HT1080 (cell line): ENCODE measurements at places on chromosomes 1 and 21. TPM values are rescaled to one million over a fixed set of nuclear protein-coding genes. Genes with fewer than 3 reads are reported as not detected.

- no peak for DNase-seq
Measured at GRCh38 chr1:114075546-114076242, 78.0 kb downstream of the SYT6 start.

The CCDC185 gene
- total RNA-seq: not detected in 2 replicates

GRCh38 chr1:212109728-212110127, 74.2 kb downstream of the DTL start:
- DNase-seq: no peak

The CLCNKB gene
- total RNA-seq: not detected in 2 replicates

- DNase-seq: no peak
Measured at GRCh38 chr1:34057347-34058130, 107.5 kb downstream of the CSMD2 start.

DNA sequence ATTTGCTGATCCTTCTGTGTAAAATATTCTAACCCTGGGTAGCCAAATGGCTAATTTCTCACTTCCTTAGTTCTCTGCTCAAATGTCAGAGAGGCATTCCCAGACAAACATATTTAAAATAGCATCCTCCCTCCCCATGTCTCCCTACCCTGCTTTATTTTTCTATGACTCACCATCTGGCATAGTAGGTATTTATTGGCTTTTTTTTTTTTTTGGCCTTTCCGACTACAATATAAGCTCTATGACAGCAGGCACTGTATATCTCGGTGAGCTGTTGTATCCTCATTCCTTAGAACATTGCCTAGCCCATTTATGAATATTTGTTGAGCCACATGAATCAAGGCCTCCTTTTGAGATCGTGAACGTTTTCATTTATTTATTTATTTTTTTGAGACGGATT, 1.5 kb upstream of the NEK7 start:
- peak; percentile 69 for DNase-seq

GRCh38 chr1:59170659-59171058, 126.2 kb upstream of the FGGY start:
- DNase-seq: no peak

DNA sequence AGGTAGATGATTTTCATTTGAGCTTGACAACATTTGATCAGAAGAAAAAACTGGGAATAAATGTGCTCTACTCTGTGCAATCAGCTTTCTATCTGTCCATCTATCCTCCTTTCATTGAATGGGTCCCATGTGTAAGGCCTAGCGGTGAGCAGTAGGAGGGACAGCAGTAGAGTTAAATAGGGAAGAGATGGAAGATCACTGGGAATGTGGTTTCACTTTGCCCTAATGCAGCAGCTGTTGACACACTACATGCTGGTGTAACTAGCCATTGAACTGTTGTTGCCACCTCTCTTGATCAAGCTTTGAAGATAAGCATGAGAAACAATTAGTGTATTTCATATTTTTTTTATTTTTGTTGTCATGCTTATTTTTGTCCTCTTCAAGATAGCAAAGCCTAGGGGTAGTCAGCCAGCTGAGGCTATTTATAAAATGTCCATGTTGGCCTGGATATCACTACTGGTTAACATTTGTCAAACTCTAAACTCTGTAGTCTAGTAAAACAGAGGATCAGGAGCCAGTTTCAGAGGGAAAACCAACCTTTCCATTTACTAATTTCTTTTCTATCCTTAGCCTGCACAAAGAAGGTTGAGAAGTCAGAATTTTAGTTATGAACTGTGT, 41.9 kb downstream of the CACNA1E start:
- no peak for DNase-seq

The EFNA1 gene
- total RNA-seq: 1.4 and 3.6 TPM in 2 replicates

DNA sequence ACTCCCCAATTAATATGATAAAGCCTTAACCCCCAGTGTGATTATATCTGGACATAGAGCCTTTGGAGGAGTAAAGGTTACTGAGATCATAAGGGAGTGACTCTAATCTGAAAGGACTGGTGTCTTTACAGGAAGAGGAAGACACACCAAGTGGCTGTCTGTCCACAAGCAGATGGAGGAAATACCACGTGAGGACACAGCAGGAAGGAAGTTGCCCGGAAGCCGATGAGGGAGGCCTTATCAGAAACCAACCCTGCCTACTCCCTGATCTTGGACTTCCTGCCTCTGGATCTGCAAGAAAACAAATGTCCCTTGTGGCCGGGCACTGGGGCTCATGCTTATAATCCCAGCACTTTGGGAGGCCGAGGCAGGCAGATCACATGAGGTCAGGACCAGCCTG, 110.3 kb upstream of the CHRM3 start:
- no peak for DNase-seq

- peak; percentile 43 for DNase-seq
Measured at GRCh38 chr1:94265011-94265422, 27.6 kb upstream of the ARHGAP29 start.

The GLIS1 gene
- total RNA-seq: 0.20 and 0.71 TPM in 2 replicates

DNA sequence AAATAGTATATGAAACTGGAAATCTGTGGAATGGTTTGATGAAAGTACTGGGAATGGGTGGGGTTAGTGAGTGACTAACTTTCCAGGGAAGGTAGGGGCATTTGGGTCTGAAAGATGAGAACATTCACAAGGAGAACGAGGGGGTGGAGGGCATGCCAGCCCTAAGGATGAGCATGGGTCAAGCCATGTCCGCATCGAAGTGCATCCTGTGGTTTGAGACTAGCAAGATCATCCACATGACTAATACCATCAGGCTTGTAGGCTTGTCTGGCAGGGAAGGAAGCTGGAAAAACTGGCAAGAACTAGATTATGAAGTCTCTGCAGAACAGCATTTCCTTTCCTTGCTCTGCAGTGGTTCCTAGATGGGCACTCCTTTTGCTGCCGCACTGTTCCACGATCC, 70.4 kb upstream of the UBE2U start:
- peak; percentile 98 for DNase-seq

The POU3F1 gene
- not detected in 2 replicates for total RNA-seq

- peak; percentile 59 for DNase-seq
Measured at GRCh38 chr1:150165622-150166612, 16.2 kb downstream of the PLEKHO1 start.

GRCh38 chr1:217105437-217105836, 382.2 kb upstream of the ESRRG start:
- no peak for DNase-seq

- DNase-seq: no peak
Measured at GRCh38 chr1:24102961-24103360, 9.0 kb downstream of the MYOM3 start.

The MARCKSL1 gene
- 89.4 and 127 TPM in 2 replicates for total RNA-seq

DNA sequence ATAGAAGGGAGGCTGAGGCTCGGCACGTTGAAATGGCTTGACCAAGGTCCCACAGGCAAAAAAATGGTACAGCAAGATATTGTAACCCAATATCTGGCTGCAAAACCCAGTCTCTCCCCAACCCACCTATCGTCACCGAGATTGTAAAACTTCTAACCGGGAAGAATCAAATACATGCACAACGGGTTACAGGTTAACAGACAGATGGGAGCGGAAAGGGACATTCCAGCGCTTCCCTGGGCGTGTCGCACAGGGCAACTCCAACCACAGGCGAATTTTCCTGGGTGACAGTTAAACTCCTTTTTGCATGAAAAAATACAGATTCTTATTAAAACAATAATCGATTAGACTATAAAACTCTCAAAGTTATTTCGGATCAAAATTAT, 31.8 kb upstream of the JUN start:
- no peak for DNase-seq

GRCh38 chr1:151963288-151963687, 30.4 kb downstream of the S100A10 start:
- no peak for DNase-seq

The DMBX1 gene
- not detected in 2 replicates for total RNA-seq

DNA sequence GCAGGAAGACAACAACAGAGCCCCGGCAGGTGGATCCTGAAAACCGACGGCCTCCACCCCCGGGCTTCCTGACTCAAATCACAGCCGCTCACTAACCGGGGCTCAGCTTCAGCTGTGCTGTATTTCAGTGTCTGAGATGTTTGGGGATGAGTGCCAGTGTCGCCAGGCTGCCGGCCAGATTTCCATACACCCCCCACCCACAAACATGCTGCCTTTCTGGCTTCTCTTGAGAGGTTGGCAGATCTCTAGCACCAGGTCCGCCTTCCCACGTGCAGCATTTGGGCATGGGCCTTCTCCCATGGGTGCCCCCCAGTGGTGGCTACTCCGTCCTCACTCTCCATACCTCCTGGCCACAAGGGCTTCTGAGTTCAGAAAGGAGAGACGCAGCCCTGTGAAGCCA, 34.8 kb downstream of the KCNAB2 start:
- DNase-seq: no peak

- peak; percentile 94 for DNase-seq
Measured at GRCh38 chr1:224497714-224498573, 63.3 kb upstream of the WDR26 start.

GRCh38 chr1:51189421-51190073, 46.5 kb upstream of the RNF11 start:
- DNase-seq: peak; percentile 43

DNA sequence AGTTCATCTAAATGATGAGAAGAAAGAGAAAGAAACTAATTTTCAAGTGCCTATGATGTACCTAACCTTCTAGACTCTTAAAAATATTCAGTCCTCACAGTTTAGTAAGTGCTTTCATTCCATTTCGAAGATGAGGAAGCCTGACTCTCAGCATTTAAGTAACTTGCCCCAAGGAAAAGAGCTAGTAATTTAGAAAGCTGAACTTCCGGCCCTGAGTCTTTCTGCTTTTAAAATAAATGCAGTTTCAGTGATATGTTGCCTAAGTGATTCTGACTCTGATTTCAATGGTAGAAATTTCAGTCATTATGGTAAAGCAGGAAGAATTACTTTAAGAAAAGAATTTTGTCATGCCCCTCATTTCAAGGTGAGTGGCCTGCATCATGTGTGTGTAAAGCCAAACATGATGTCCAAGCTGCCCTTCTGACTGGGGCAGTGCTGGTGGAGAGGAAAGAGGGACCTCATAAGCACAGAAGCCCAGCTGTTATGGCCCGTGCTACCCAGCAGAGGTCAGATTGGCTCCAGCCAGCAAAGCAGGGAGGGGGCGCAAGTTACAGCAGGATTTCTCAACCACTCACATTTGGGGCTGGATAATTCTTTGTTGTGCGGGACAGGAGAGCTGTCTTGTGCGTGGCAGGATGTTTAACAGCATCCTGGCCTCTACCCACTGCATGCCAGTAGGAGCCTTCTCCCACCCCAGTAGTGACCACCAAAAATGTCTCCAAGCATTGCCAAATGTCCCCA, 10.7 kb downstream of the ATP1A4 start:
- DNase-seq: peak; percentile 23

The YTHDF2 gene
- 62.7 and 101 TPM in 2 replicates for total RNA-seq

DNA sequence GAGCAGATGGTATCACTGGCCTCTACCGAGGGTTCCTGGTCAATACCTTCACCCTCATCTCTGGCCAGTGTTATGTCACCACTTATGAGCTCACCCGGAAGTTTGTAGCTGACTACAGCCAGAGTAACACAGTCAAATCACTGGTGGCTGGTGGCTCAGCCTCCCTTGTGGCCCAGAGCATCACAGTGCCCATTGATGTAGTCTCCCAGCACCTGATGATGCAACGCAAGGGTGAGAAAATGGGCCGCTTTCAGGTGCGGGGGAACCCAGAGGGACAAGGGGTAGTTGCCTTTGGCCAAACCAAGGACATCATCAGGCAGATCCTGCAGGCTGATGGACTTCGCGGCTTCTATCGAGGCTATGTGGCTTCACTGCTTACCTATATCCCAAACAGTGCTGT, 6.1 kb downstream of the SLC25A44 start:
- DNase-seq: no peak

GRCh38 chr1:204041232-204041767, 31.6 kb upstream of the SOX13 start:
- DNase-seq: no peak

The SMPDL3B gene
- 0.34 and 0.60 TPM in 2 replicates for total RNA-seq

The S100A3 gene
- total RNA-seq: 9.6 and 14.4 TPM in 2 replicates

DNA sequence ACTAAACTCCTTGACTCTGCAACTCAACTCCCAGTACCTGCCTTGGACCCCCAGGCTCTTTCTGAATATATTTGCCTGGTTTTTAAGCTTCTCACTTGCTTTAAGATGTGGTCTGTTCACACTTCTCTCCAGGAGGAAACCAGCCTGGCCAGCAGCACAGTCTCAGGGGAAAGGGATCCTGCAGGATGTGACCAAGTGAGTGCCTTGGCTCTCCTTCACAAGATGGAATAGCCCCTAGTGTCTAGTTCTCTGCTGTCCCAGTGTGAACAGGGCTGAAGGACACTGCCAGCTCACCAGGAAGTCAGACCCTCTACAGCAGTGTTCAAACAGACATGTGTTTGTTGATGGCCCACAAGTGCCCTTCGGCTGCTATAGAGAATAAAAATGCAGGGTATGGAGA, 32.9 kb downstream of the CD244 start:
- no peak for DNase-seq

DNA sequence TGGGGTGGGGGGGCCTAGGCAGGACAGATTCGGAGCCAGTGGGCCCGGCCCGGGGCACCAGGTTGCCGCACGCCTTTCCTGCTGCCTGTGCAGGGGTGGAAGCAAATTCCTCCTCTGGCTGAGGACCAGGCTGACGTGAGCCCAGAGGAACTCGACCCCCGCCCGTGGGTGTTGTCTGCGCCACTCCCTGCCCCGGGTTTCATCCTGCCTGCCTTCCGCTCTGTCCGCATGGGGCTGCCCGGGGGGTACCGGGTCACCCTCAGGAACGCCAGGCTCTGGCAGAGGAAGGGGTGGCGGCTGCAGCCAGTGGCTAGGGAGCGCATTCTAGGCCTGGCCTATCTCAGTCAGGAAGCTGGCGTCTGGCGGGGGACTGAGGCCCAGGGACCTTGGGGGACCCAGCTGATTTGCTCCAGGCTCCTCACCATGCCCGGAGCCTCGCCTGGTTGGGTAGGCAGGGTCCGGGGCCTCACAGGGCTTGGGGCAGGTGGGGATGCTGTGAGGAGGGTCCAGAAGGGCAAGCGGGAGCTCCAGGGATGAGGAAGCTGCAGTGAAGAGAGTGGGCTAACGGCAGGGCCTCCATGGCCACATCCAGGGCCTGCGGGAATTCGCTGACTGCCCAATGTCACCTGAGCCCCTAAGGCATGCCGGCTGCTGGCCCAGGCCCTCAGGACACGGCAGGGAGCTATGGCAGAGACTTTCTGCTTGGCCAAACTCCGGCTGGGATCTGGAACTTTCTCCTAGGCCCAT, 2.4 kb upstream of the IBA57 start:
- DNase-seq: no peak

The KCNA3 gene
- not detected in 2 replicates for total RNA-seq

GRCh38 chr1:96559707-96560596, 161.6 kb upstream of the PTBP2 start:
- peak; percentile 95 for DNase-seq

DNA sequence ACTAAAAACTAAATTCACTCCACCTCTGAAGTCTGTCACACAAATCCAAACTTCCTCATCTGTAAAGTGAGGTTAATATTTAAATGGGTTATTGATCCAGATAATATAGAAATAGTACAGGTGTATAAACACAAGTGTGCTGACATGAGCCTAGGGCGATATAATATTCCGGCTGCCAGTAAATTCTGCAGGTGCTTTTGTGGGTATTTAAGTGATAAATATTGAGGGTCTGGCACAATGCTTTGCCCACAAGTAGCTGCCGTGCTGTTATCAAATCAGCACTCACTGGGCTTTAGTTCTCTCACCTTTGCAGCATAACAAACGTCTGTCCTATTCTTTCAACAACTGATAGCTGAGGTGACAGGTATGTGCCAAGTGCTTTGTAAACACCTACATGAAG, 7.6 kb downstream of the PABPC4 start:
- no peak for DNase-seq

The CTTNBP2NL gene
- total RNA-seq: 8.2 and 8.6 TPM in 2 replicates

- DNase-seq: no peak
Measured at GRCh38 chr21:37580666-37581065, 214.1 kb downstream of the DYRK1A start.

- no peak for DNase-seq
Measured at GRCh38 chr1:21938732-21939538, 1.8 kb upstream of the HSPG2 start.
